Stimulated activated CD4-positive, alpha-beta T cell treated with anti-CD3 and anti-CD28 coated beads, TNF-alpha, amount 100 ng/mL, for 48 hours (primary cell): ENCODE measurements at places on chromosomes 3 and 15.
A peak's percentile ranks its signal among the peaks of the same experiment; 100 is the strongest.

DNA sequence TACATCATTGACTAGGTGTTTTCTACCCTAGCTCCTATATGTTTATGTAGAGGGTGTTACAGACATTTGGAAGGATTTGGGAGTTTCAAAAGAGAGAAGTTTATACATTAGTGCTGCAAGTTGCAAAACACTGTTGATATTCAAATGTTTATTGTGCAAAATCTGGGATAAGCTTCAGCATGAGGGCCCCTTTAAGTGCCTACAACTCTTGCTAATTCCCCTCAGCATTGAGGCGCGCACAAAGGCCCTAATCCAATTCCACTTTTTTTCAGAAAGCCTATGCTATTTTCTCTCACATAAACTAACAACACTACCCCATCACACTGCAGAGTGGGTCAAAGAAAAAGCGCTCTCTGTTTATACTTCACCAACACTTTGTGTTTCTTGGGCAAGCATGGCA, 208.0 kb downstream of the NR2F2 start:
- DNase-seq, result no peak

DNA sequence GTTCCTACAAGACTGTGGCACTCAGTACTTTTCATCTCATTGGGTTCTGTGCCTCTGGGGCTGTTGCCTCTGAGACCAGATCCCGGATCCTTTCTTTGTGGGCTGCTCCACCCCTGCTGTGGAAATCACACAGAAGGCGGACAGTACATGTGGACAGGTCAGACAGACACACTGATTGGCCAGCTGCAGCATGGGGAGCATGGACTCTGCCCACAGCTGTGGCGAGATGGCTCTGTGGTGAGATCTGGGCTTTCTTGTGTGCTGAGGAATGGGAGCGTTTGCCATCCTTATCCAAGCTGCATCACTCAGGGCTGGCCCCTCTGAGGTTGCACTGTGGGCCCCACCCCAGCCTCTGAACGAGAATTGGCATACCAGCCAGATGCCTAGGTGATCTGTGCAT, 147.0 kb downstream of the APBA2 start:
- DNase-seq, result no peak

GRCh38 chr3:156885761-156886160, 59.6 kb downstream of the LEKR1 start:
- DNase-seq, result no peak

DNA sequence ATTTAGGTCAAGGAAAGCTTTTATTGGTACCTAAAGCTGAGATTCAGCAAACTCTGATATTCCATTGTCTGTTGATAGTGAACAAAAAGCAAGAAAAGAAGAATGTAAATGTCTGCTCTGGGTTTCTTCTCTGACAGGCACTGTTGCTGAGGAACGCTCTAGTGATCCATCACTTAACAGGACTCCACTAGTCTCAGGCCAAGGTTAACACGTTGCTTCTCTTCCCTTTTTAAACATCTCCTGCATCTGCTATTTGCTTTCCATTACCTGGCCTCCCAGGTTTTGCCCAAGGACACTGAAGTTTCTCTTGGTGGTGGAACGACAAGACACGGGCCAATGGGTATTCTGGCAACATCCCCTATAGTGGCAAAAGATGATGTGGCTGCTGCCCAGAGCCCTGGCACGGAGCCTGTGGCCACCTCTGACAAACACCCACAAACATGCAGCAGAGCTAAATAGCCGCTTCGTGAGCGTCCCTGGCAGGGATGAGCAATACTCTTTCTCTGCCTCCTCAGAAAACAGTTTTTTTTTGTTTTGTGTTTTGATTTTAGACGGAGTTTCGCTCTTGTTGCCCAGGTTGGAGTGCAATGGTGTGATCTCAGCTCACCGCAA, 97.8 kb upstream of the AKAP13 start:
- no peak for DNase-seq

GRCh38 chr3:66452303-66453011, 48.4 kb downstream of the LRIG1 start:
- DNase-seq, result no peak

GRCh38 chr15:99895189-99895955, 162.1 kb upstream of the LYSMD4 start:
- DNase-seq, result no peak

GRCh38 chr3:182138393-182138792, 426.7 kb downstream of the SOX2 start:
- no peak for DNase-seq

- DNase-seq, result no peak
These were observed 177.0 kb downstream of the ERC2 start for GRCh38 chr3:56291244-56291680.

DNA sequence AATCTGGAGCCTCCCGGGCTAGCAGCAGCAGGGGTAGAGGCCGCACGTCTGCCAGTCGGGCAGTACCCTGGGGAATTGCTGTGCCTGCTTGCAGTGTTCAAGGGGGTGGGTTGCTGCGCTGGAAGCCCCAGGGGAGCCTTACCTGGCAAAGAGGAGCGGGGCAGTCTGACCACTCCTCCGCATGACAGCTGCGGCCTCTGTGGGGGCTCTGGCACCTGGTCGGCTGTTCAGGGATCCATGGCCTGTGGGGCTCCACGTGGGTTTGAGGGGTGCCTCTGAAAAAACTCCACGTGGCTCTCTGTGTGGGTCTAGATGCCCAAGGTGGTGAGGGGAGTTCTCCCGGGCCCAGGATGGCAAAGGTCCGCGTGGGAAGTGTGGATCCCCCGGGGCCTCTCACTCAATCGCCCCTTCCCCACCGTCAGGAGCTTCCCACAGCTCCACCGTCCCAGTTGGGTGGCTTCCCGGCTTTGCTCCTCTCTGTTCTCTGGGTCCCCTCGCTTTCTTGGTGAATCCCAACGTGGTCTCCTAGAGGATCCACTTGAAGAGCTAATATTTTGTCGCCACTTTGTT, 184.5 kb downstream of the EFHB start:
- DNase-seq, result no peak

DNA sequence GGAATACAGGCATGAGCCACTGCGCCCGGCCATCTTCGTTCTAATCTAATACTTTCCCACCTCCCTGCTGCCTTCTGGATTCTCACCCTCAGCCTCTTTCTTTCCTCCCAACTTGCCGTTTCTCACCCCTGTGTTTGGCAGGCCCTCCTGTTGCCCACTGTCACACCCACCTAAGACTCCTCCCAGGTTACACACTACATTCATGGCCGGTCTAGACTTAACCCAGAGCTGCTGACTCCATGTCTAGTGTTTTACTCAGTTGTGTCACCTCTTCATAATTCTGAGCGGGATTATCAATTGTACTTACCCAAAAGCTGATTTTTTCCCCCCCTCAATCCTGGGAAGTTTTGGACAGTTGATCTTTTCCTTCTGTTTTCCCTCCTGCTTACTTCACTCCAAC, 223.8 kb downstream of the FEZF2 start:
- no peak for DNase-seq

GRCh38 chr3:33937628-33938027, 139.2 kb downstream of the PDCD6IP start:
- DNase-seq, result no peak

- no peak for DNase-seq
These were observed 20.0 kb downstream of the GRIP2 start for GRCh38 chr3:14520149-14520548.

DNA sequence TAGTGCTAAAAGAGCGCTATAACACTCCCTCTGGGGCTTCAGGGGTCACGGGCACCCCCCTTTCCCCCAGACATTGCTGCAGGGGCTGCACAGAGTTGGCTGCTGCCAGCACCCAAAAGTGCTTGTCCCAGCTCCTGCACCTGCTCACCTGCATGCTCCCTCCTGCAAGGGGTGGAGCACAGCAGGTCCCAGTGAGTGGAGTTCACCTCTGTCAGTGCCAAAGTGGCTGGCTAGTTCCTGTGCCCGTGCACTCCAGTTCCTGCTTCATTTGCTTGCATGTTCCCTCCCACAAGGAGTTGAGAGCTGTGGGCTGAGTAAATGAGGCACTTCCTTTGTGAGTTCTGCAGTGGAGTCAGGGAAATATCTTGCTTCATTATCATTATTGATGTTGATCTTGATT, 476.9 kb downstream of the SQOR start:
- no peak for DNase-seq

DNA sequence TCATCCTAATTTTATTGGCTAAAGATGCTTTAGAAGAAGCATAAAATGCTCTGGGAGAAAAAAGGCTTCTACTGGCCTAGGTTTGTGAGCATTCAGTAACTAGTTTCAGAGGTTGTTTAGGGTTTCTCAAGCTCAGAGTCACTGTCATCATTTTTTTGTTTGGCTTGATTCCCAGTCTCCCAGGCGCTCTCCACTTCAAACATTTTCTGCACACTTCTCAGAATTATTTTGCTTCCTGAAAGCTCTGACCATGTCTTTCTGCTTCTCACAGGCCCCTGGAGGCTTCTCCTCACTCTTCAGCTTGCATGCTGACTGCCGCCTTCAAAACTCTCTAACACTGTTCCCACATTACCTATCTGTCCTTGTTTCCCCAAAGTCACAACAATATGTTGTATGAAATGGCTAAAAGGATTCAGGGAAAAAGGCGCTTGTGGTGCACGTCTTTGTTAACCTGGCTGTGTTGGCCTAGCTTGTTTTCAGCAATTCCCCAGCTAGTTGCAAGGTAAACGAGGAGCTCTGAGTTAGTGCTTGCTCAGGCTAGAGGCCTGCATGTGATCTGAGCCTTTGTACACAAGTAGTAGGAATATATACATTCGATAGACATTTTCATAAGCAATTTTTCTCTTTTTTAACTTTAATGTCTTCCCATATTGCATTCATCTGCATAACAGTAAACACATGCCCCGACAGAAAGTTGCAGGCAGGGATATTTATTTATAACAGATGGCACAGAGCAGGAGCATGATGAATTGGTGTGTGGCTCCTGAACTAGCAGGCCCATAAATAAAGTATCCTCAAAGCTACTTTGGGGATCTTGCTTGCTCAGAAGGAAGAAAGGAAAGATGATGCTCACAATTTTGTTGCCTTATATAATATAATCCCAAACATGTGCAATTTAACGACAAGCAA, 129.2 kb upstream of the DPH6 start:
- no peak for DNase-seq

GRCh38 chr3:100776746-100777145, 67.5 kb downstream of the TFG start:
- DNase-seq, result no peak

- DNase-seq, result no peak
These were observed 361.4 kb downstream of the CHL1 start for GRCh38 chr3:557972-558371.

DNA sequence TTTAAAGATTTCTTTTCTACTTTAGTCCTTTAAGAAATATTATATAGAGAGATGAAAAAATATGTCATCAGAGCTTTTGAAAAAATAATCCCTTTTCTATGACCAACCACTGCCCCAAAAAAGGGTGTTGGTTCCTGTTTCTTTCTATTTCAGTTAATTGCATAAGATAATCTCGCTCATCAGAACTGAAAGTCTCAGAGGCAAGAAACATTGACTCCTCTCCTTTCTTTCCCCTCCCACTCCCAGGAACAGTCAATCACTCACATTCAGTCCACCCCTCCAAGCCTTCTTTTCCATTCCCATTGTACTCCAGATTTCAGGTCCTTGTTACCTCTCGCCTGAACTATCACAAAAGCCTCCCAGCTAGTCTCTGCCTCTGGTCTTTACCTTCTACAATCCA, 153.7 kb upstream of the ABI3BP start:
- DNase-seq, result no peak

DNA sequence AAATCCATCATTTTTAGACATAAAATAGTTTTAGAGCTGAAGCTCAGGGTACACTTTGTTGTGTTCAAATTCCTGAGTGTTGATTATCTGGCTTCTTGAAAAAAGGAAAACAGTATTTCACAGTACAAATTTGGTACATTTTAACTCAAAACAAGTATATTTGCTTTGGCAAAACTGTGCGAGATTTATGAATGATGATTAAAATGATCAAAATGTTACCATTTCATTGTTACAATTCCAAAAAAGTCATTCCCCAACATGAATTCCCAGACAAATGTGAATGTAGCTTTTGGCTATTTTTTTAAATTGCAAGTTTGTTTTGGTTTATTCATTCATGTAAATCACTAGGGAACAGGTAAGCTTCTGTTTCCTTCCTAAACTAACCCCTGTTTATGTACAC, 347.4 kb upstream of the DCBLD2 start:
- DNase-seq, result no peak

DNA sequence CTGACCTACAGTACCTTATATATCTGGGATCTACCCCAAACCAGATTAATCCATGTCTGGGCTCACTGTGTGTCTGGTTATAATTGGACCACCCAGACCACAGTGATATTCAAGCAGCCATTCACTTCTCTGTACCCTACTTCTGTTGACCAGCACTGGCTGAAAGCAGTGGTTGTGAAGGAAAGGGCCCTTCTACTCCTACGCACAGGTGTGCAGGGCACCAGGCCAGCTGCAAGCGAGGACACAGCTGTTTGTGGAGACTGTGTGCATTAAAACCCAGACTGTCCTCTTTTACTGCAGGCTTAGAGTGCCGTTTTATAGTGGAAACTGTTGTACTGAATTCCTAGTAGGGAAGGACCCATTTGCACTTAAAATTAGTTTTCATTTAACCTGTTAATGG, 29.5 kb downstream of the CTDSPL start:
- DNase-seq, result no peak

GRCh38 chr3:194824100-194824499, 138.4 kb downstream of the FAM43A start:
- no peak for DNase-seq

GRCh38 chr3:141401573-141402475, 33.5 kb downstream of the ZBTB38 start:
- DNase-seq, result peak; percentile 13

- no peak for DNase-seq
These were observed 55.9 kb upstream of the ABHD17C start for GRCh38 chr15:80639168-80639555.

GRCh38 chr3:27025718-27026117, 343.5 kb downstream of the NEK10 start:
- no peak for DNase-seq

GRCh38 chr3:72441284-72441994, 406.8 kb downstream of the SHQ1 start:
- no peak for DNase-seq

DNA sequence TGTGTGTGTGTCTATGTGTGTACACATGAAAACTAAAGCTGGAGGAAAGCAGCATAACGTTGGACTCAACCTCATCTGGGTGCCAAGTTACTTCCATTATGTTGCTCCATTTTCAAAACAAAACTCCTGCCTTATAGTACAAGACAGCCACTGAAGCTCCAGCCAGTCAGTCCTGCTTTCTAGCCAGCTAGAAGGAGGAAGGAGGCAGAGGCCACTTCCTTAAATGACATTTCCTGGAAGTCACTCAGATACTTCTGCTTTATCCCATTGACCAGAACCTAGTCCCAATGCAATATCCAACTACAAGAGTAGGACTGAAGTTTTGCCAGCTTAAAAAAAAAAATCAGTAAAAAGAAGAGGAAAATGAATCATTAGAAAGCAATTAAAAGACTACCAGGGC, 31.7 kb downstream of the CADPS start:
- no peak for DNase-seq

- DNase-seq, result no peak
These were observed 125.0 kb upstream of the LIPC start for GRCh38 chr15:58306591-58307312.
